GM04503 (cell line): ENCODE measurements at places on chromosomes 1 and 21.

DNA sequence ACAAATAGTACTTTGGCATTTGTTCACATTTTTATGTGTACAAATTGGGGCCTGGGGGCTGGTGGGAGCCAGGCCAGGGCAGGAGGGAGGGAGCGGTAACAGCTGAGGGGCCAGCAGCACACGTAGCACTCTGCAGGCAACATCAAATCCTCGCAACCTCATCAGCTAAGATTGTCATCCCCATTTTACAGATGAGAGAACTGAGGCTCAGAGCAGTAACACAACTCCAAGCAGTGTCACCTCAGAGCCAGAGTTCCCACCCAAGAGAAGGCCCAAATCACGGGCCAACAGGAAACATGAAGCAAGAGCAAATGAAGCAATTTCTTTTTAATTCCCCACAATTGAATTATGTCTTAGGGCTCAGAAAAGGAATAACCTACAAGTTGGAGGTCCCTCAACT is 14.1 kb downstream of the IFFO2 start:
- DNase-seq = no peak

GRCh38 chr1:23617084-23617521 is 57.8 kb upstream of the ID3 start:
- no peak for DNase-seq

- DNase-seq = no peak
These were observed 12.5 kb downstream of the MX1 start for GRCh38 chr21:41438425-41439113.

- no peak for DNase-seq
These were observed 2.5 kb downstream of the RIIAD1 start for GRCh38 chr1:151723726-151724370.

DNA sequence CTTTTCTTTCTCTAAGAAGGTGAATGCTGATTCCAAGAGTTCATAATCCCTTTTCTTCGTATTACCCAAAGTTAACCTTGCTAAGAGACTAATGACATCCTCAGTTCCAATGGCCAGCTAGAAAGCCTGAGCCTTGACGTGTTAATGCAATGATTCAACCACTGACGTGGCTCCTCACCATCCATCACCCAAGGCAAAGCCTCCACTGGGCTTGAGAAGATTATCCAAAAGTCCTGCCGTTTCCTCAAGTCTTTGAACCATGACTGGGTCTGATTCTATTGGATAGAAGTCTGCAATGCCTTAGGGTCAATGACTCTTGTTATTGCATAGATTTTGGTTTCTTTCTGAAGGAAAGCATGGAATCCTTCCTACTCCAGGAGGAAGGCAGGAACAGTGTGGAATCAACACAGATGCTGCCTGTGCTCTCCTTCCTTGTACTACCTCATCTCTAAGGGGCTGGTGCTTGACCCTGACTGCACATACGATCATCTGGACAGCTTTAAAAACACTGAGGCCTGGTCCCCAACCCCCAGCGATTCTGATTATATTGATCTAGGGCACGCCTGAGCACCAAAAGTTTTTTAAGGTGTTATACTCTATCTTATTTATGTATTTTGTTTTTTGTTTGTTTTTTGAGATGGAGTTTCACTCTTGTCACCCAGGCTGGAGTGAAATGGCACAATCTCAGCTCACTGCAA is 69.3 kb upstream of the ANGPTL1 start:
- DNase-seq = peak; percentile 31

GRCh38 chr1:185593271-185593670 is 140.9 kb upstream of the HMCN1 start:
- DNase-seq = no peak

DNA sequence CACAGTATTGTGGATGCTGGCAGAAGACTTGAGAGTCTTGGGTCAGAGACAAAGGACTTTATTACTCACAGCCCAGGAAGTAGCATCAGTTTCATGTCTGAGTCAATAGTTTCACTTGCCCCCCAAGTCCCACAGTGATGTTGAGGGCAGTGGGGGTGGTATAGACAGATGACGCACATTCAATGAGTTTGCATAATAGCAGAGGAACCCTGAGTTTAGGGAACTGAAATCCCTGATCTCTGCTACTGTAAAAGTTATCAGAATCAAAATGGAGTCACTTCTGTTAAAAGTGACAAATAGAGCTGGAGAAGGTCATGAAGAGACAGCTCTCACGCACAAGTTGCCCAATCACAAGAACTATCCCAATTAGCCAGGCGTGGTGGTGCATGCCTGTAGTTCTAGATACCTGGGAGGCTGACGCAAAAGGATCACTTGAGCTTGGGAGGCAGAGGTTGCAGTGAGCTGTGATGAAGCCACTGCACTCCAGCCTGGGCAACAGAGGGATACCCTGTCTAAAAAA is 11.5 kb upstream of the HCRTR1 start:
- no peak for DNase-seq

GRCh38 chr1:61192663-61193330 is 110.4 kb downstream of the NFIA start:
- no peak for DNase-seq

- DNase-seq = no peak
These were observed 160.5 kb upstream of the CACYBP start for GRCh38 chr1:174839211-174839610.

DNA sequence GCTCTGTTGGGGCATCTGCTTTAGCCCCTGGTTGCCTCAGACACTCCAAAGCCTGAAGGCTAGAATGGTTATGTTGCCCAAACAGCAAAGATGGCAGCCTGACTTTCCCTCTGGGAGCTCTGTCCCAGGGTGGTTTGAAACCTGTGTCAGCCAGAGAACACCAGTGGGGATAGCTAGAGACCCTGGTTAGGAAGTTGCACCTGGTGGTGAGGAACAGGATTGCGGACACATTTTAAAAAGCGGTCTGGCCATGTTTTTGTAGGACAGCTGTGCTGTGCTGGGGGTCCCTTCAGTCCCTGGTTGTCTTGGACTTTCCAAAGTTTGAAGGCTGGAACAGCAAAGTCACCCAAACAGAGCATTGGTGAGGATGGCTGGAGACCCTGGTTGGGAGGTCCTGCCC is 87.8 kb downstream of the DNM3 start:
- no peak for DNase-seq

DNA sequence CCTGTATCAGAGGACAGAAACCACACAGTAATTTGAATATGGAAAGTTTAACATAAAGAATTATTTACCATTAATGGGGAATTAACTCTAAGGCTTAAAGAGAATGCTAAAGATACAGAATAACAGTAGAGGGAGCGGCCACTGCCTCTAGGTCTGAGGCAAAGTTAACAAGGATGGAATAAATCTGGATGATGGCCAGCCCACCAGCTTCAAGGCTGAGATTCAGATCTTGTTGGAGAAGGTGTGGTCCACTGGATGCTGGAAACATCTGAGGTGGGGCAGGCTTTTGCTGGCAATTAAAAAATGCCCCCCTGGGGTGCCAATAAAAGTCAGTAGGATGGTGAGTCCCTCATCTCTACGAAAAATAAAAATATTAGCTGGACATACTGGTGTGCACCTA is 29.4 kb downstream of the ZMYM4 start:
- DNase-seq = no peak

GRCh38 chr1:150372580-150372979 is 8.6 kb downstream of the RPRD2 start:
- DNase-seq = no peak

DNA sequence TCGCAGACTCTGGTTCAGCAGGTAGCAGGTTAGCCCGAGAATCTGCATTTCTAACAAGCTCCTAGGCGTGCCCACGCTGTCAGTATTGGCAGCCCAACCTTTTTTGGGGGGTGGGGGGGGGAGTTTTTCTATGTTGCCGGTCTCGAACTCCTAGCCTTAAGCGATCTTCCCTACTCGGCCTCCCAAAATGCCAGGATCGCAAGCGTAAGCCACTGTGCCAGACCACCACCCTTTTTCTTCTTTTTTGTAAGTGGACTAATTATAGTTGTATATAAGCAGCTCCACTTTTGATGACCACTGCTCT is 480 bp upstream of the MIS18A start:
- DNase-seq = no peak

- DNase-seq = peak; percentile 87
These were observed 179.3 kb downstream of the ETS2 start for GRCh38 chr21:38984982-38985567.

GRCh38 chr1:182604175-182605164 is at the start of gene RGS16:
Gene RGS16 (minus strand): TSS chr1:182604389. CDS start chr1:182604259, 130 bp downstream.
- DNase-seq = no peak

GRCh38 chr1:108016451-108016920 is 51.5 kb upstream of the VAV3 start:
- DNase-seq = peak; percentile 10

DNA sequence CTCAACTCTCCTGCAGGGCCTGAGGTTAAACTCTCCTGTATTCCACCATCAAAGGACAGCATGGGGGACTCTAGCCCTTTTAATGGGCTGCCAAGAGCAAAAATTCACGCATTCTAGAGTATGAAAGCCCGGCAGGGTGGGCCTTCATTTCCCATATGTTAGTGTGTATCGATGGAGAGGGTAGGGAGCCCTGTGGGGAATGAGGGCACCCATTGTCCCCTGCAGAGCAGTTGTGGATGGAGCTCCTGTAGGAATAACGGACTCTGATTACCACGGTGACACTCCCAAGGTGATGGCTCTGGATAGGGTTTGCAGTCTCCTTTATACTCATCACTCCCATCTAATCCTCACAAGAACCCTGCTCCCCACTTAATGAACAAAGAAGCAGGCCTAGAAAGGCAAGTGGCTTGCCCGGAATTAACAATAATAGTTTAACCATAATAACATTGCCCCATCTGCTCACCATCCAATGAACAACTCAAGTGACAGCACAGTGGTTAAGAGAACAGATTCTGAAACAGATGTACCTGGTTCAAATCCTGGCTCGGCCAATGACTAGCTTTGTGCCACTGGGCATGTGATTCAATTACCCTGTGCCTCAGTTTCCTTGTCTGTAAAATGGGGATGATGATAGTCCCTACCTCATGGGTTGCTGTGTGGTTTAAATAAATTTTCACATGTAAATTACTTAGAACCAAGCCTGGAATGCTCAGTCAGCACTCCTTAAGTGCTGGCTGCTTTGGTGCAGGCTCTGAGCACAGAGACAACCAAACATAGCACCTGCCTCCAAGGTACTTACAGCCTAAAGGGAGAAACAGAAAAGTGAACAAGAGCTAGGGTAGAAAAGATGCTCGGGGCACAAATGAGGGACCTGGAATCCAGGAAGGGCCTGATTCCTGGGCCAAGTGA is 29.0 kb downstream of the HIVEP3 start:
- no peak for DNase-seq

DNA sequence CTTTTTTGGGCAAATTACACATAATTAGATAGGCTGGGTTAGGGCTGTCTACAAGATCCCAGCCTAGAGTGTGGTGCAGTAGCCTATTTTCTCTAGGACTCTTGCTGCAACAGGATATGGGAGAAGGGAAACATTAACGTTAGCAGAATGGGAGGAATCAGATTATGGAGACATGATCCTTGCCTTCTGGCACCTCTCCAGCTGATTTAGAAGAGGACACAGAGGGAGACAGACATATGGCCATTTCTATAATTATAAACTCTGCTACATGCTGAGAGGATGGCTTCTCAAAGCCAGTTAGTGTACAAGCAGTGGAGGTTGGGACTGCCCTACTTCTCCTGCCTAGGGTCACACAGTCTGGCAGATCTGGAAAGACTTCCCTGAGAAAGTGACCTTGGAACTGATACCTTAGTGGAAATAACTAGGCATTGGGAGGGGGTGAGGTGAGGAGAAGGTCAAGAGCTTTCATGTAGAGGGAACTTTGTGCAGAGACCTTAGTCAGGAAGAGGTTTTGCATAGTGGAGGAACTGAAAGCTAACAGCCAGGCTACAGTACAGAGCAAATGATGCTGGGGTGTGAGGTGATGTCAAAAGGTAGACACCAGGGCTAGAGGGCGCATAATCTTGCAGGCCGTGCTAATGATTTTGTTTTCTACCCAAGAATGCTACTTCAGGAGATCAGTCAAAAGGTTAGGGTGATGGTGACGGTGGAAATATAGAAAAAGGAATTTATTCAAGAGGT is 1.2 kb upstream of the CD1D start:
- DNase-seq = no peak

GRCh38 chr1:109932679-109933078 is 22.0 kb downstream of the CSF1 start:
- DNase-seq = no peak

GRCh38 chr1:93605026-93605568 is 76.5 kb downstream of the BCAR3 start:
- no peak for DNase-seq

DNA sequence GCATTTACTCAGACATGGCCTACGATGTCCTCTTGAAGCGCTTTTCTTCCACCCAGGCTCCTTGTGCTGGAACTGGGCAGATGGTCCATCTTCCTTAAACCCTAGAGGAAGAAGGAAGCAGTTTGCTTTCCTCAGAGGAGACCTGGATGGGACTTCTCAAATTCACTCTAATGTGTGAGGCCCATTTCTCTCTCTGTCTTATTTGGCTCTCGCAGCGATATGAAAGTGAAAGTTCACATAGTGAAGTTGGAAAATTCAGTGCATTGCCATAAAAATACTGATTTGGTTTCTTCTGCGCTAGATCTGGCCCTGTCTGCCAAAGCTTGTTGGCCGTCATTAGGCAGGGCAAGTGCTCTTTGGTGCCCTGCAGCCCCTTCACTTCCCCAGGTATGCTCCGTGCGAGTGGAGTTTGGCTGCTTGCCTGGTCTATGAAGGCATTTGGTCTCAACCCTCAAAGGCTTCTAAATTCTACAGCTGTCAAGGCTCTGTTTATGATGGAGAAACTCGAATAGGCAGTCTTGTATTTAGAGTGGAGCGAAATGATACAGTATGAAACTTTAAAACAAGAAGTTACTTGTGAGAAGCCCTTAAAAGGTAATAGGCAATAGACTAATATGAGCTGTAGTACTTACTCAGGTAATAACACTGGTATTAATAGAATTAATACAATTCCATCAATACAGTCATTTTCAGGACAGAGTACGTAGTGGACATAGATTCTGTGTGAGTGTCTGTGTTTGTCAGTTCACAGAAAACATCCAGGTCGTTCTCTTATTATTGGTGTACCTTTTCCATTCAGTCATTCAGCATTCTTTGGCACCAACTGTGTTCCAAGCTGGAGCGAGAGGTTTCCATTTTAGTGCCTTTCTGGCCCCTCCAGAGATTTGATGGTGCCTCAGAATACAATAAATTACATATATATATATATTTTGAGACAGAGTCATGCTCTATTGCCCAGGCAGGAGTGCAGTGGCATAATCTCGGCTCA is 20.5 kb downstream of the SZRD1 start:
- DNase-seq = no peak

GRCh38 chr1:183215936-183216335 is 29.9 kb downstream of the LAMC2 start:
- DNase-seq = no peak

- DNase-seq = no peak
These were observed 240.2 kb downstream of the USH2A start for GRCh38 chr1:216183007-216183406.

- DNase-seq = no peak
These were observed 49.0 kb upstream of the NR5A2 start for GRCh38 chr1:199978408-199978940.

DNA sequence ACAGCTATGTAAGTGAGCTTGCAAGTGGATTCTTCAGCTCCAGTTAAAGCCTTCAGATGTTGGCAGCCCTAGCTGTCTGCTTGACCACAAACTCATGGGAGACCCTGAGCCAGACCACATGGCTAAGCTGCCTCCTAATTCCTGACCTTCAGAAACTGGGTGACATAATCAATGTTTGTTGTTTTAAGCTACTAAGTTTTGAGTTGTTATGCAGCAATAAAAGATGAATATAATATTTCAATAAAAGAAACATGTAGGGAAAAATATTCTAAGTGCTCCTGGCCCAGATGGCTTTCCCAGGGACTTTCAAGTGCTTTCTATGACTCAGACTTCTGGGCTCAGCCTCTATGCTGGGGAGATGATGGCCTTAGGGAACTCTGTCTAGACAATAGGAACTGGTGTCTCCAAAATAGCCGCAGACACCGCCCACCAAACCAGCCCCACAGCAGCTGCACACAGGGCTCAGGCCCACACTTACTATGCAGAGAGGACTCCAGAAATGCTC is 20.3 kb upstream of the AZIN2 start:
- peak; percentile 93 for DNase-seq
